Aorta (tissue), 5 donors: ENCODE measurements at places on chromosomes 7 and 10. TPM values are rescaled to one million over a fixed set of nuclear protein-coding genes. Genes with fewer than 3 reads are reported as not detected.
A peak's percentile ranks its signal among the peaks of the same experiment; 100 is the strongest.

ENKUR gene
- polyA plus RNA-seq = not detected

DNA sequence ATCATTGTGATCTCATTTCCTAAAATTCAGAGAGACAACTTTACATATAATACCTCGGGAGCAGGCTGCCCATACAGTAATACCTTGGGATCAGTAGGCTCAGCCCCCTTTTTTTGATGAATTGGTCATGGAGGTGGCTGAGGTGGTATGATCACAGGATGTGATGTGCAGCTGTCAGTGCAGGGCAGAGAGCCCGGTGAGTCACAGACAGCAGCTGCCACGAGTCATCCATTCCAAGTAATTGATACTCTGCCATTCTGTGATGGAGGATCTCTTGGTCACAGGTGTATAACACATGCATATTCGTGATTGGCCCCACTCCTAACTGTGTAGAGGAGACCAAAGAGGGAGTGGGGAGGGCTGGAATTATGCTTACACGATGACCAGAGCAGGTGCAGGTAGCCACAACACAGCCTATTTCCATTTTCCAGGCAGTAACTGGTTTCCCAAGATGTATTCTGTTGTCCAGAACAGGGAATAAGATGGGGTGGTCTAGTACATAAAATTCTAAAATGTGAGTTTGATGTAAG lies 14.1 kb downstream of the NRCAM start:
- H3K4me1 ChIP-seq = no peaks in the 10 kb centered on the region
- H3K36me3 ChIP-seq = no peaks in the 10 kb centered on the region
- no peak overlapping the region for H3K4me3 ChIP-seq
- H3K27ac ChIP-seq = no peak overlapping the region
- H3K27me3 ChIP-seq = no peaks in the 10 kb centered on the region

CALN1 gene
- polyA plus RNA-seq = not detected

DNA sequence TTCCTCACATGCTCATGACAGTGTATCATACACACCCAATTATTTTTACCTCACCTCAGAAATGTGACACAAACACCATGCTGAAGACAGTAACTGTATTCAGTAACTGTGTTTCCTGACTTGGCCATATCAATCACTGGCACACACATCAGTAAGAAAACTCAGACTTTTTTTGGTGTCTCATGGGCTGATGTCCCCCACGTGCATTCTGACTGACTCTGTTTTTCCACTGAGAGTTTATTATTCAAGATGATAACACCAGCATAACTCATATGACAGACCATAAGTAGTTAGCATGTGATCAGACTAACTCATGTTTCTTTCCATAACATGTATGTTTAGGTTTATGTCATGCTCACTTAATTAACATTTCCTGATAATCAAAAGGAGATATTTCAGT lies 124.8 kb downstream of the CD36 start:
- H3K27me3 ChIP-seq = no peaks in the 10 kb centered on the region
- H3K4me3 ChIP-seq = no peak overlapping the region
- no peaks in the 10 kb centered on the region for H3K4me1 ChIP-seq
- no peak overlapping the region for H3K27ac ChIP-seq
- no peaks in the 10 kb centered on the region for H3K36me3 ChIP-seq
- DNase-seq = no peak

OR2A42 gene
- 0.50 TPM for polyA plus RNA-seq

GRCh38 chr10:47016564-47016963 lies 105.3 kb downstream of the PTPN20 start:
- H3K27ac ChIP-seq = no peak overlapping the region
- DNase-seq = peak; percentile 40
- no peak overlapping the region for H3K4me3 ChIP-seq
- H3K36me3 ChIP-seq = no peaks in the 10 kb centered on the region
- no peaks in the 10 kb centered on the region for H3K4me1 ChIP-seq
- no peaks in the 10 kb centered on the region for H3K27me3 ChIP-seq

DNA sequence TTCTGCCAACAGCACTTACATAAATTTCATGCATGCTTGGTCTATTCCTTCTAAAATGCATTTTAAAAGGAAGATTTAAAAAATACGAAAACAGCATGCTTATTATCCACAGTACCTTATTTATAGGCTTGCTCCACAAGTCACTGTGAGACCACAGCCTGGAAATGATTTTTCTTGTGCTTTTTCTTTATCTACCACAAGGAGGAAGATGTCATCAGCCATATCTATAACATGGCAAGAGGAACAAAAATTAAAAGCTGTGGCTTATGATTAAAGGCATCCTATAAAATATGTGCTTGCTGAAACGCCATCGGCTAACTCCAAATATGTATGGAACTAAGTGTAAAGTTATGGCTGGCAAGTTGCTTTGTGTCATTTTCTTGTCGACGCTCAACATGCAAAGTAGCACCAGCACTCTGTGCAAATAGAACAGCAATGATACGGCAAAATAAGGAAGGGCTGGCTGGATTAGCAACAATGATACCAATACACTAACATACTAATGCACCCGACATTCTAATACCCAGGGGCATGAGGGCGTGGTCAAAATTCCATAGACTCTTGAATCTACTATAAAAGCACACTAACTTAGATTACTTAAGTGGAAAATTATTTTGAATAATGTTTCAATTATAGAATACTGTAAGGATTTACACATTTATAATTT lies 41.2 kb upstream of the AKR1E2 start:
- no peak overlapping the region for H3K4me3 ChIP-seq
- no peak for DNase-seq
- no peaks in the 10 kb centered on the region for H3K4me1 ChIP-seq
- no peaks in the 10 kb centered on the region for H3K36me3 ChIP-seq
- no peak overlapping the region for H3K27ac ChIP-seq
- H3K27me3 ChIP-seq = no peaks in the 10 kb centered on the region

- peak overlapping the region; percentile 92 for H3K27ac ChIP-seq
- no peak overlapping the region for H3K4me3 ChIP-seq
- H3K27me3 ChIP-seq = no peaks in the 10 kb centered on the region
These were observed 110.4 kb downstream of the TCF7L2 start for GRCh38 chr10:113060201-113061053.

DNA sequence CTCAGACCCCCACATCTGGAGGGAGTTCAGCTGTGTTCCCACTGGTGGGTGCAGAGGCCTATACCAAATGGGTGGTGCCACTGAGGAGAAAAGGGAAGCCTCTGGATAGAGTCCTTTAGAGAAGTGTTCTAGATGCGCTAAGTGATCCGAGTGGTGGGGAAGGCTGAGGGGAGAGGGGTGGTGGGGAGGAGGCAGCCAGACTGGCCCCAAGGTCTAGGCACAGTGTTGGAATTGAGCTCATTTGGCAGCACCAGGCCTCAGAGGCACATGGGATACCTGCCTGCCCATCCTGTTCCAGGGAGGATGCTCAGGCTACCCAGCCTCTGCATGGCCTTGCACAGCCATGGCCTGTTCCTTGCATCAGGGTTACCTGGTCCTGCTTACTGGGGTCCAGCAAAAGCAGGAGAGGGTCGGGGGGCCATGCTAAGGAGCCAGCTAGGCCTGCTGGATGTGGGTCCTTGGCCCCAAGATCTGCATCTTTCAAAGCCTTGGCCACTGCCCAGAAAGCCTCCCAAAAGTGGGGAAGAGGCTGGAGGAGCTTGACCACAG lies 99.6 kb downstream of the NEURL1 start:
- no peaks in the 10 kb centered on the region for H3K36me3 ChIP-seq
- H3K4me3 ChIP-seq = no peak overlapping the region
- no peaks in the 10 kb centered on the region for H3K27me3 ChIP-seq
- DNase-seq = no peak

DNA sequence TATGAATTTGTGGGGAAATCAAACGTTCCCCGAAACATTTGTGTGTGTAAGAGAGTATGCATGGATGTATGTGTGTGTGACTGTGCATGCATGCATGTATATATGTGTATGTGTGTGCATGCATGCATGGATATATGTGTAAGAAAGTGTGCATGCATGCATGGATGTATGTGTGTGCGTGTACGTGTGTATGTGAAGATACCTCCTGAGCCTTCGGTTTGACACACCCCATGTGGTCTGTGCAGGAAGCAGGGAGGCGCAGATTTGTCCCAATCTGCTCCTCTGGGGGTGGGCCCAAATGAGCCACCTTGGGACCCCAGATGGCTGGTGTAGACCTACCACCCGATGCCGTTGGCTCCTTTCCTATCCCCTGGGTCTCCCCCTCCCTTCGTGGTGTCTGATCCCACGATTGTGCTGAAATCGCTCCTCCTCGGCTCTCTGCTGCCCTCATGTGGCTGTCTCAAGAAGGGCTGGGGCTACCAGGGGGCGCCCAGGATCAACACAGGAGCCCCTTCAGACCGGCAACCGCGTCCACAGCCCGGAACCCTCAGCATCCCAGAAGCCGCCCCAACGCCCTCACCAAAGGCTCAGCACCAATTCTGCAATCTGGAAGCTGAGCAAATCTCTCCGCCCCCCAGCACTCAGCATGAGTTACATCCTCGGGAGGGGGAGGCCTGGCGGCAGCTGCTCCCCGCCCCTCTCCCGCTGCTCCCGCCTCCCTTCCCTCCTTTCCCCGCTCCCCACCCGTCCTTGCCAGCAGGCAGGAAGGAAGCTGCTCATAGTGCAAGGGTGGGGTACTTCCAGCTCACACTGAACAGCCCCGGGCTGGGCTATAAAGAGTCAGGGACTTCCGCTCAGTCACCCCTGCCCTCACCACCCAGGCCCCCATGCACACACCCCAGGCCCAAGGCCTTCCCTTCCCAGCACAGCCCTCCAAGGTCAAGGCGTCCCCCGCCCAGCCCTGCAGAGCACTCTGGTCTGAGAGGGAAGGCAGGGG lies 2.3 kb upstream of the NOS3 start:
- H3K36me3 ChIP-seq = no peaks in the 10 kb centered on the region
- H3K4me3 ChIP-seq = no peak overlapping the region
- H3K27me3 ChIP-seq = no peaks in the 10 kb centered on the region
- no peaks in the 10 kb centered on the region for H3K4me1 ChIP-seq
- DNase-seq = peak; percentile 82

DNA sequence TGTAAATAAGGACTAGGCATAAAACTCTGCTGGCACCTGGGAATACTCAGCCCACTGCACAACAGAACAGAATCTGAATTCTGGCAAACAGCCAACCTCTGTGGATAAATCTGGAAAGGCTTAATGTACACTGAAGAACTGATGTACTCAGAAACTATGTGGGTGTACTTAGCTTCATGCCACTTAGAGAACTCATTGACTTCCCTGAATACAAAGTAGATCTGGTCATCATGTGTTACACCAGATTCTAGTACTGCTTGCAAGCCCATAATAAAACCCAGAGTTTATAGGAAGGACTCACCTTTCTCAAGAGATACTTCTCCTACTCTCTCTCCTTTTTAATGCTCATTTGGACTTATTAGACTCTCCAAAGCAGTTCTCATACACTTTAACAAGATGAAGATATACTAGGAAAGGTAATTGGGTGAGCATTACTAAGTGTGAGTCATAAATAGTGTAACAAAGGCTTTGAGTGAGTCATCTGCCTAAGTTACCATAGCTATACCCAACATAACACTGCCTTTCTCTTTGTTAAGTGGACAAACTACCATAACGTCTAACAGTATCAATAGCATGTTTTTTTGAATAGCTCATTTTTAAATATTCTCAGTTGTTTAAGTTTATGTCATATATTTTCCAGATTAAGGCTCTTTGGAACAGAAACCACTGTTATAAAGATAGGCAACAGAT lies 309.1 kb downstream of the MDFIC start:
- no peaks in the 10 kb centered on the region for H3K4me1 ChIP-seq
- H3K36me3 ChIP-seq = no peaks in the 10 kb centered on the region
- no peak overlapping the region for H3K27ac ChIP-seq
- no peak overlapping the region for H3K4me3 ChIP-seq
- DNase-seq = no peak

PSD gene
- polyA plus RNA-seq = 0.33 TPM

CYP3A5 gene
- polyA plus RNA-seq = 0.61 TPM

GRCh38 chr10:81104494-81104893 lies 566.8 kb downstream of the SH2D4B start:
- no peaks in the 10 kb centered on the region for H3K36me3 ChIP-seq
- no peaks in the 10 kb centered on the region for H3K27me3 ChIP-seq
- no peak overlapping the region for H3K4me3 ChIP-seq
- DNase-seq = no peak
- no peak overlapping the region for H3K27ac ChIP-seq

TSPAN15 gene
- polyA plus RNA-seq = 10.3 TPM

DNA sequence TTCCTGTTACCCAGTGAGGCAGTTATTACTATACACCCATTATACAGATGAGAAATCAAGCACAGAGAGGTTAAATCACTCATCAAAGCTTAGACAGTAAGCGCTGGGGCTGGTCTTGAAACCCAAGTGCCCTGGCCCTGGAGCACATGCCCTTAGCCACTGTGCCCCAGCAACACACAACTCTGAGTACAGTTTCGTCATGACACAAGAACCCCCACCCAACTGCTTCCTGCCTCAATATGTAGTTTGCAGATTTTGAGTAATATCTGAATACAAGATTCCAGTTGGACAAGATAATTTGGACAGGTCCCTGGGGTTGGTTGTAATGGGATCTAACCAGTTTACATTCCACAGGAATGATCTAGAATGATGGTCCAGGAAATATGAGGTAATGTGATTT lies 62.8 kb downstream of the SH3PXD2A start:
- no peaks in the 10 kb centered on the region for H3K4me1 ChIP-seq
- peak; percentile 30 for DNase-seq

PTPRZ1 gene
- polyA plus RNA-seq = 4.1 TPM

DNA sequence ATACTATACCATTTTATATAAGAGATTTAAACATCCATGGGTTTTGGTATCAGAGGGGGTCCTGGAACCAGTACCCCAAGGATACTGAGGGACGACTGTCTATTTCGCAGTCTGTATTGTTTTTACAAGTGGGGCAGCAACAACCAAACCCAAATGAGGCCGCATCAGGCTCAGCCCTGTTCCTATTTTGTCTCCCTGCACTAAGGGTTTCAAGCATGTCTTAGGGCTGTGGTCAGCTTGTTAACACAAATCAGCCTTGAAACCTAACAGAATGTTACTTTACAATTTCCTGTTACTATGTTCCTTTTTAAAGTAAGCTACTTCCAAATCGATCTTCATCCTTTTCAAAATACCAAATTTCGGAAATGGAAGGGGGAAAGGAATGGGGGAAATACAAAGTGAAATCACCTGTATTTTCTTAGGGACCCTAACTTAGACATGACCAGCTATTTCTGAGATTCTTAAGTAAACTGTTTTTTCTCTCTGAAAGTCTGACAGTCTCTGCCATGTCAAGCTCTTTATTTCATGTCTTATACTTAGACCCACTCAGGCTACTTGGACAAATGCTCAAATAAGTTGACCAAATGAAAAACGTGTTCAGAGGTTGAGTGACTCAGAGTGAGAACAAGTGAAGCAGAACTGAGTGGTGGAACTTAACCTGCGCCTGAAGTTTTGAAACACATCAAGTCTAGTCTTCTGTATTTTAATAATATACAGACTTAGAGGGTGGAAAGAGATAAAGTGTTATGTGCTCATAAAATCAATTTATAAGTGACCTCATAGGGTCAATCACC lies 75.8 kb downstream of the C1GALT1 start:
- H3K27ac ChIP-seq = no peak overlapping the region
- peaks cover 3% of the 10 kb centered on the region for H3K36me3 ChIP-seq
- H3K4me1 ChIP-seq = no peaks in the 10 kb centered on the region

SPDYE3 gene
- polyA plus RNA-seq = not detected

- no peaks in the 10 kb centered on the region for H3K27me3 ChIP-seq
- no peaks in the 10 kb centered on the region for H3K36me3 ChIP-seq
- peaks cover 6% of the 10 kb centered on the region for H3K4me1 ChIP-seq
- no peak overlapping the region for H3K4me3 ChIP-seq
- no peak overlapping the region for H3K27ac ChIP-seq
- DNase-seq = no peak
These were observed 109.3 kb upstream of the RHEB start for GRCh38 chr7:151628846-151629604.
